Cortex of kidney (tissue), 1 donor: ENCODE measurements at places on chromosomes 2 and 18.

GRCh38 chr18:24741321-24741720, 280.9 kb downstream of the HRH4 start:
- DNase-seq, result no peak

DNA sequence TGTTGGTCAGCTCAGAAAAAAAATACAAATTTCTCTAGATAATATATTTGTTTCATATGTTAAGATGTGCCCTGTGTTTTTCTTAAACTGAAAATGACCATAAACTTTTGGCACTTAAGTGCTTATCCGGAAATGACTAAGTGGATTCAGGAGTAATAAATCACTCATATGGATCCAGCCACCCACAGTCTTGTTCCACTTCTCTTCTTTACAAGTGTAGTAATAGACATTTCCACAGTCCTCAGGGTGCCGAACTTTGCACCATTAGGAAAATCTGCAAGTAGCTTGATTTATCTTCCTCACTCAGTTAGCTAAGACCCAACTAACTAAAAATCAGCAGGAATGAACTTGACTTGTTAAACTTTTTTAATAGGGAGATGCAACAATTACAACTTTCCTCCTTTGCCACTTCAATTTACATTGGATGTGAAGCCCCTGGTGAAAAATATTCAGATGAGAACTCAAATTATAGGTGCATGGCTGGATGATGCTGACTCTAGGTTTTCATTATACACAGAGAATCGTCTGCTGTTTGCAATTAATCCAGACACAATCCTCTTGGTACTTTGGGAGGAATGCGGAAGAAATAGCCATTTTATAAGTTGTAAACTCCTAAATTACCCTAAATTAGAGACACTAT, 322.5 kb downstream of the ARHGAP15 start:
- no peak for DNase-seq

GRCh38 chr2:97868986-97869721, 126.6 kb downstream of the TMEM131 start:
- no peak for DNase-seq

DNA sequence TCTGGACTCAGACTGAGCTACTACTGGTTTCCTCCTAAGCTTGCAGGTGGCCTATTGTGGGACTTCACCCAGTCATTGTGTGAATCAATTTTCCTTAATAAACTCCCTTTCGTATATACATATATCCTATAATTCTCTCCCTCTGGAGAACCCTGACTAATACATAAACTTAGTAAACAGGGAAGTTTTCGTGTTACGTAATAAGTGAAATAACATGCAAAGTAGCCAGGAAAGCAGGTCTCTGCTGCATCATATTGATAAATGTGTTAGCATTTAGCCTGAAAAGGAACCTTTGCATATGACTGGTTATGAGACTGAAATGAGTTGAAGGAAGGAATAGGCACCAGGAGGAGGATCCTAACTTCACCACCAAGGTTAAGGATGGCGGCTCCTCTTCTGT, 527.2 kb upstream of the FAM98A start:
- no peak for DNase-seq

DNA sequence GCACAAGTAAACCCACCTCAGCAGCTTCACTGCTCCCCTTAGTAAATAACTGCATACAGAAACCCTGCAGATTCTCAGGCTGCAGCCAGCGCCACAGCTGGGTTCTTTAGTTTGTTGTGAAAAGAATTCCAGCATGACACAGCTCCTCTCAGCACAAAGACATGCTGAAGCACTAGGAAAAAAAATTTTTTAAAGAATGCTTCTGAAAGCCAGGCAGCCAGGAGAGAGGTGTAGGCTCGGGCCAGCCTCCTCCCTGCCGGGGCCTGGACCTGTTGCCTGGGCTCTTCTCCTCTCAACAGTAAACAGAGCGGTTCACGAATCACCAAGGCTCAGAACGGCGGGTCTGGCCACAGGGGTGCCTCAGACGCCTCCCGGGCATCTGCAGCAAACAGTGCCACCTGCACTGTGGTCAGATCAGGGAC, 95.7 kb upstream of the POU3F3 start:
- DNase-seq, result no peak

DNA sequence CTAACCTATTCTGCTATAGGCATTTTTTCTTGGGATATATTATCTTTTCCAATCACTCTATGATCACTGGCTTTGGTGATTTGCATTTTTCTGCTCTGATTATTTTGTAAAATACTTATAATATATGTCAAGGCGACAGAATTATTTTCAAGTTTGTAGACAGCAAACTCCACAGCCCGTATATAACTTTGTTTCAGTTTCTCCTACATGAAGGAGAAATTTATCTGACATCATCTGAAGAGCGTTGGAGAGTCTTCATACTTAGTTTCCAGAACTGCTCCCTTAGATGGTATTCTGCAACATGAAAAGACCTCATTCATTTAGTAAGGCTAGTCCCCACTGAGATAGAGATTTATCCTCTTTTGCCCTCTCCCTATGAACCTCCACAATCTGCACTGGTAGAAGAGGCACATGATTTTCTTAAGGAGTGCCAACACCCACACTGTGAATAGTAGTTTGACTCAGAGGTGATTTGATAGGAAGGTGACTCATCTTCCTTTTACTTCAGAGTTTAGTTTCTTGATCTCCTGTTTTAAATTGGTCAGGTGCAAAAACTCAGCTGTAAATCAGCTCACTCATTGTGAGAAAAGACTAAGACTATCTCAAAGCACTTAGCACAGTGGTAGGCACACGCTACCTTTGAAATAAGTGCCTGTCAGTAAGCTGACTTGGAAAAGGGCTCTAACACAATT, 1848.6 kb upstream of the CELF4 start:
- no peak for DNase-seq

DNA sequence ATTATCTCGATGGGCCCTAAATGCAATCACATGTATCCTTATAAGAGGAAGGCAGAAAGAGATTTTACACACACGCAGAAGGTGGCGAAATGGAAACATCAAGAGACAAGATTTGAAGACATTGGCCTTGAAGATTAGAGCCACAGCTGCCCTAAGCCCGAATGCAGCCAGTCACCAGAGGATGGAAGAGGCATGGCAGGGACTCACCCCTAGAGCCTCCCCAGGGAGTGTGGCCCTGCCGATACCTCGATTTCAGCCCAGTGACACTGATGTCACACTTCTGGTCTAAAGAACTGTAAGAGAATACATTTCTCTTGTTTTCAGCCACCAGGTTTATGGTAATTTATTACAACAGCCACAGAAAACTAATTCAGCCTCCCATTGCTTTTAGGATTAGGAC, 17.4 kb downstream of the TTC39C start:
- no peak for DNase-seq

- DNase-seq, result no peak
Measured at GRCh38 chr2:17257189-17257909, 260.9 kb downstream of the RAD51AP2 start.

- no peak for DNase-seq
Measured at GRCh38 chr2:25313711-25314513, 27.8 kb downstream of the DNMT3A start.

DNA sequence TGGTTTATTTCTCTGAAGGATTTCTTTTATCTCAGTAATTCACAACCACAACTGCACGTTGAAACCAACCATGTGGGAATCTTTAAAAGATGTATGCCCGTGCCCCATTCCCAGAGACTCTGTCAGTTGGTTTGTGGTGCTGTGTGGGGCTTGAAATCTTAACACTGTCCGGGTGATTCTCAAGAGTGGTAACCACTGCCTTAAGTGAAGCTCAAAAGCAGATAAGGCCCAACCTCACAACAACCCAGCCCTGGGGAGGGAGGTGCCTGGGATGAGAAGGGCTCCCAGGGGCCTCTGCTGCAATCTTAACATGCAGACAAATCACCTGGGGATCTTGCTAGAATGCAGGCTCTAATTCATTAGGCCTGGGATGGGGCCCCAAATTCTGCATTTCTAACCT, 13.4 kb downstream of the AOX1 start:
- DNase-seq, result no peak
